Skeletal muscle cell (primary cell): ENCODE measurements at places on chromosomes 3 and 15.

DNA sequence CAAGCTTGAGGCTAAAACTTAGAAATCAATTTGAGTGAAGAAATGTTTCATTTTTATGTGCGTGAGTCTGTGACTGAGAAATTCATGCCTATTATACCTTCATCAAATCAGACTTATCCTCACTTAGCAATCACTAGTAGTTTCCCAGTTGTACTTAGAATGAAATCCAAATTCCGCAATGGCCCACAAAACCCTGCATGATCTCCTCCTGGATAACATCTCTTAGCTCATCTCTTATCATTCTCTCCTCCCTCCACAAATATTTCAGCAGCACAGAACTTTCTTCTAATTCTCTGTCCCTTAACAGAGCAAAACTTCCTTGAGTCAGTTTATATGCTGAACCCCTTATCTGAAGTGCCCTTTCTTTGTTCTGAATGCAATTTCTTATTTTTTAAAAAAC lies 198.8 kb upstream of the TGFBR2 start:
- no peak for DNase-seq

DNA sequence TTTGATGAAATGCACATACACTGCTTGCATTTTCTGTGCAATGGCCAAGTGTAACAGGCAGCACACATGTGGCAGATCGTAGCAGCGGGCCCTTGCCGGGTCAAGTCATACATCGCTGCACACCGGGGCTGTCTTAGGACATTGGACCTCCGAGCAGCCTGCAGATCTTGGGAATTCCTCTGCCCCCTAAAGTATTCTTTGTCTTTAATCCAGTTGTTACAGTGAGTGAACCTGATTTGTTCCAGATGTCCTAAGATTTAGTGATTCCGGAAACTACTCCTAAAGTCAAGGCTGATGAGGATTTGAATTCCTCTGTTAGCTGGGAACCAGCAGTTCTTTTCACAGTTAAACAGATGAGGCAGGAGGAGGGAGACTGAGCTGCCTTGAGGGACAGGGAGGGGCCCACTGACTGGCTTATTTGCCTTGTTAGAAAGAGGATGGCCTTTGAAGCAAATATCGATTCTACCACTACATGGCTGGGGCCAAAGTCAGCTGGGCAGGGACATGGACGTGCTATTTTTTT lies 190.7 kb upstream of the CTDSPL start:
- DNase-seq: no peak

- peak; percentile 87 for DNase-seq
Measured at GRCh38 chr15:62758126-62758951, 284.2 kb upstream of the TPM1 start.

- DNase-seq: no peak
Measured at GRCh38 chr3:52318186-52318816, 2.2 kb downstream of the DNAH1 start.
